GOT3 (cell line): ENCODE measurements at places on chromosomes 1 and 21.

GRCh38 chr1:78007677-78008341, 3.1 kb downstream of the DNAJB4 start:
- DNase-seq = no peak

DNA sequence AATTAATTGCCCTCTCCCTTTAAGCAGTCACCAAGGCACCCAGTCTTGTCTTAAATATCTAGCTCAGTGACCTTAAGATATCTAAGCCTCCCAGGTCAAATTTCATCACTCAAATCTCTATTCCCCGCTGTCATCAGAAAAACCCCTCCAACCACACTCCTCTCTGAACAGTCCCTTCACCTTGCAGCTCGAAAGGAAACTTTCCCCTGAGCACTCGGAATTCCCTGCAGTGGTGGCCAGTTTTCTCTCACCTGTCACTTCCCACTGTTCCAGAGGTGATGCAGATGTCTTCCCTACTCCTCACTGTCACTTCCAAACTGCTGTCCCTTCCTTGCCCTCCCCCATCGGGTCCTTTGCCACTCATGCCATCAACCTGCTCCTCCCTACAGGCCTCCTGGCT, 15.3 kb upstream of the SSX2IP start:
- no peak for DNase-seq

- no peak for DNase-seq
Observed at GRCh38 chr1:68142461-68142860, 89.9 kb downstream of the WLS start.

GRCh38 chr21:35259457-35259856, 210.4 kb upstream of the RUNX1 start:
- no peak for DNase-seq

DNA sequence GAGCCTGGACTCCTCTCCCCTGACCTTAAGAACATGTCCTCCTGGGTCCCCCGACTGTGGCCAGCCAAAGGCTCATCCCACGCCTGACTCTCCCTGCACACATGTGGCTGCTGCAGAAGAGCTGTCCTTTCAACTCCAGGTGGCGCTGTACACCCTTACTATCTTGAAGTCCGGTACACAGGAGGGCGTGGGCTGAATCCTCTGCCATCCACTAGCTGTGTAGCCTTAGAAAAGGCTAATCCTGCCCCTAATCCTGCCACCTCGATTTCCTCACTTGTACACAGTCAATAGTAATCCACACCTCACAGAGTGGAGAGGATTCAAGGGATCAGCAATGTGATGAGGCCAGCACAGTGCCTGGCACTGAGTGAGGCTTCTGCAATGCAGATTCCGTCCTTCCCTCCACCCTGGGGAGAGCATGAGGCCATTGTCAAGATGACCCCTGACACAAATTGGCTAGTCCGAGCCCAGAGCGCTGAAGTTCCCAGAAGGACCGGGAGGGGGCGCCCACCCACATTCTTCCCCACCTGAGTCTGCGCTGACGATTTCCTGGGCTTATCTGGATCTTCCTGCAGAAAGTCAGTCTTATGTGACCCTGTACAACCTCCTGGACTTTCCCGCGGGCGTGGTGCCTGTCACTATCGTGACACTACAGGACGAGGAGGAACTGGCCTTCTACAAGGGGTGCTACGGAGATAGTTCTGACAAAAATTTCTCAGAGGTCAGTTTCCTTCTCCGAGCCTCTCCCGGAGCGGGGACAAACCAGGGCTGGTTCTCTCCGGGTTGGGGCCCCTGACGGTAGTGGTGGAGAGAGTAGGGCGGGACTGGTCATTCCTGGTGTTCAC, 47.1 kb upstream of the DMBX1 start:
- DNase-seq = peak; percentile 60

- no peak for DNase-seq
Observed at GRCh38 chr1:26181586-26182382, 4.5 kb downstream of the CNKSR1 start.

DNA sequence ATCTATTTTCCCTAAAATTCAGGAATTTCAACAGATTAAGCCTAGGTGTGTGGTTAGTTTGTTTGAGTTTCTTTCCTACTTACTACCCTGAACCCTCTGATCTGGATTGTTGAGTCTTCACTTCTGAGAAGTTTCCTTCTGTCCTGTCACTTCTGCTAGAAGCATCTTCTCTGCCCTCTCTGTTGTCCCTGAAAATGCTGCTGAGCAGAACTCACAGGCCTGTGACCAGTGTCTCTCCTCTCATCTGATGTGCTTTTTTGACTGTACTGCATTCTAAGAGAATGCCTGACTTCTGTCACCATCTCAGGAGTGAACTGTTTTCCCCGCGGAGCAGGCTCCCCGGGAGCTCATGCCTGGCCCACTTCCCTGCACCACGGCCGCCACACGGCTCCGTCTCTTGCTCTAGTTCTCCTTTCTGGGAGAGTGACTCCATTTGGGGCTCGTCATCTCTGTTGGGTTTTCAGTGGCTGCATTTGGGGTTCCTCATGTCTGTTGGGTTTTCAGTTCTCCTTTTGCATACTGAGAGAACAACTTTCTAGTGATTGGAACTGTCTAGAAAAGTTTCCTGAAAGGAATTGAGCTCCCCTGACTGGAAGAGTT, 77.9 kb downstream of the POFUT2 start:
- DNase-seq = no peak

GRCh38 chr1:49435291-49435690, 588.5 kb downstream of the AGBL4 start:
- DNase-seq = no peak

- no peak for DNase-seq
Observed at GRCh38 chr1:60813071-60813470, 269.3 kb upstream of the NFIA start.

DNA sequence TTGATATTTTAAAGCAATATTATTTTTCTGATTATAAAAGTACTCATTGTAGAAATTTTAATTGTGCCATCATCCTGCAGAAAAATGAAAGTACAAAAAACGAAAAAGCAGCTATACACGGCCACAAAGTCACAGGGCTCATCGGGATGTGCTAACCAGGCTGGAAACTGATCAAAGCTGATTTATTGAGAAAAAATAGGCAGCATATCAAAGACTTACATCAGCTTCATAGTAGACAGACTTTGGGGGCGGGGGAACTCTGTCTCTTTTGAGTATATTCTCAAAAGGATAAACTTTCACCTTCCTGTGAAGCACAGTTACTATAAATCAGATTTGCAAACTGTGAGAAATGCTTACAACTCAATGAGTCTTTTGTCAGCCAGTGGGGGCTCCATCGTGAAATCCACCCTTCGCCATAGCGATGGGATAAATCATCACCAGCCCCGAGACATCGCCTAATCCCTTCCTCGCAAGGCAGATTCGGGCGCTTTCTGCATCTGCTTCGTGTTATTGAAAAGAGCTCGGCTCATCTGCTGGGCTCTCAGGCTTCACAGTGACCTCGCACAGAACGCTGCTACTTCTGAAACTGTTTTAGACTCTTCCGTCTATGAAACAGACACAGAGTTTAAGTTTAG, 69.2 kb upstream of the ERG start:
- no peak for DNase-seq

DNA sequence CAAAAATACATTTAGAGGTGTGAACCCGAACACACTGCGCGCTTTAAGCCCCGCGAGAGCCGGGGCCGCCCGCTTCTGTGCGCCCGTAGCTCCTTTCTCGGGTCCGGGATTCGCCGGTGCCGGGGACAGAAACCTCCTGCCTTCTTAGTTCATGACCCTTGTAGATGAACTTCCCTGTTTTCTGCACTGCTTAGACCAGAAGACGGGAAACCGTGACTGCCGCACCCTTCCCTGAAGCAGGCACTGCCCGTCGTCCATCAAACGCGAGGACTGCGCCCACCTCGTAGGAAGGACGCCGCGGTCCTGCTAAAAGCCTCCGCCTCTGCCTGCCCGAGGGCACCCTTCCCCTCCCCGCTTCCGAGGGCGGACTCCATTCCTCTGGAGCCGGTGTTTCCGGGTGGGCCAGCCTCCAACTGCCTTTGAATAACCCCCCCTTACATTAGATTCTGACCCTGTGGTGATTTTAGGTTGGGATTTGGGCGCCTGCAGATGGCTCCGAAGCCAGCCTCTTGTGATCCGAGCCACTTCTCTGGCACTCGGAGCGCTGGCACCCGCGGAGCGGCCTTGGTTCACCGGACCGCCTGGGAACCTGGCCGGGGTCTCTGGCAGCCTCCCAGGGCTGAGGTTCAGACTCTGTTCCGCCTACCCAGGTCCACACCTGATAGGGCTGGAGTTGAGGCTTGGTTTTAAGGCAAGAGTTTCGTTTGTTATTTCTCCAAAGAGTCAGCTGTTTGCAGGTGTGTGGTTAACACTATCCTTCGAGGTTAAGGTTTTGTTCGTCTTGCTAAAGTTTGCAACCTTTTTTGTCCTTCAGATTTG, 1.2 kb upstream of the PTTG1IP start:
- DNase-seq = no peak

DNA sequence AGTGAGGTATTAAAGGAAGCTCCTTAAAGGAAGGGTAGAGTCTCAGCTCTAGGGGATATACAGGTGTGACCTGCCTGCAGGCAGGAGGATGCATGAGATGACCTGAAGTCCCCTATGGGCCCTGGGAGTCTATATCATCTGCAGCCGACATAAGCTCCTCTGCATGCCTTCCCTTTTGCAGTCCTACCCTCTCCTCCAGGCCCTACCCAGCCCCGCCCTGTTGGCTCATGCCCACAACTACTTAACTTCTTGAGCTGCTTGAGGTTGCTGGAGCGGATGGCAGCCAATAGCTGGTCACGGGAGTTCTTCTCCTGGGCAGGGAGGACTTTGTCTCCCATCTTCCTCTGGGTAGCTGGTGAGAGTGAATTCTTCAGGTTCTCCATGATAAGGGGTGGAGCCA, 10.3 kb downstream of the SHISA4 start:
- DNase-seq = no peak

DNA sequence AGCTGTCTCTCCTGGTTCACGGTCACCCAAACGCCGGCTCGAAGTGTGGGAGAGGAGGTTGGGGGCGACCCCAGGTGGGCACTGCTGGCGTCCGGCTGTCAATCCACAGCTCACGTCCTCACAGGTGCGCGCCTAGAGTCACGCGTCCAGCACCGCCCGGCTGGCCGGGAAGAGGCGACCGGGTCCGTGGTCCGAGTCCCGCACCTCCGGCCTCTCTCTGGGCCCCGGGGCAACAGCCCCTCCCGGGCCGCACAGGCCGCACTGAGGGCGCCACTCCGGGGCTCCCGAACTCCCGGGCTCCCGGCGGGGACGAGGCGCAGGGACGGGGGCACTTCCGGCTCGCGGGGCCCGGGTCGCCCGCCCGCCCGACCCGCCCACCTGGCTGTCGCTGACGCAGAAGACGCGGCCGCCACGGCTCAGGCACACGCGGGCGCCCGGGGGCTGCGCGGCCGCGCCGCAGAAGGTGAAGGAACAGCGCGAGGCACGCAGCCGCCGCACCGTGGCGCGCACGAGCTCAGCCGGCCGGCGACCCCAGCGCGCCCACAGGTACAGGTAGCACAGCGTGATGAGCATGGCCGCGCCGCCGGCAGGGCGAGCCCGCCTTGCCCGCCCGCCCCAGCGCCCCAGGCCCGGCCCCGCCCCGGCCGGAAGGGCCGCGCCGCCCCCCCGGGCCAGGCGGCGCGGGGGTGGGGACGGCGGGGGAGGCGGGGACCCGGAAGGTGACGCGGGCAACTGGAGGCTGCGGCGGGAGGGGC, at the start of gene HLCS:
TSS of gene HLCS (minus strand) at position 604 of the 755 bp plus-strand sequence. CDS start at position 573, 31 bp downstream.
- no peak for DNase-seq

- no peak for DNase-seq
Observed at GRCh38 chr1:153539395-153540093, 1.2 kb downstream of the S100A5 start.

DNA sequence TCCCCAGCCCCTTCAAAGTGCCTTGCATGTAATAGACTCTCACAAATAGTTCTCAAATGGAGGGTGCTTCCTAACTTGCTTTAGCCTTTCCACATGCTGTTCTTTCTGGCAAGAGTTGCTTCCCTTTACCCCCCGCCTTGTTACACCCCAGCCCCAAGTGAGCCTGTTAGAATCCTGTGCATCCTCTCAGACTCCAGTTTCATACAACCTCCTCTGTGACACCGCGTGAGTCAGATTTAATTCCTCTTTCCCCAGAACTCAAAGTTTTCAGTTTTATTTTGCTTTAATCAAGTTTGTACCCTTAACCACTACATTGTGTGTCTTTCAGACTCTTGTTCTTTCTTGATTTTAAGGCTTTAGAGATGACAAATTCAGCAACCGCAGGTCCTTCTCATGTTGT, 234.5 kb upstream of the HOOK1 start:
- no peak for DNase-seq

DNA sequence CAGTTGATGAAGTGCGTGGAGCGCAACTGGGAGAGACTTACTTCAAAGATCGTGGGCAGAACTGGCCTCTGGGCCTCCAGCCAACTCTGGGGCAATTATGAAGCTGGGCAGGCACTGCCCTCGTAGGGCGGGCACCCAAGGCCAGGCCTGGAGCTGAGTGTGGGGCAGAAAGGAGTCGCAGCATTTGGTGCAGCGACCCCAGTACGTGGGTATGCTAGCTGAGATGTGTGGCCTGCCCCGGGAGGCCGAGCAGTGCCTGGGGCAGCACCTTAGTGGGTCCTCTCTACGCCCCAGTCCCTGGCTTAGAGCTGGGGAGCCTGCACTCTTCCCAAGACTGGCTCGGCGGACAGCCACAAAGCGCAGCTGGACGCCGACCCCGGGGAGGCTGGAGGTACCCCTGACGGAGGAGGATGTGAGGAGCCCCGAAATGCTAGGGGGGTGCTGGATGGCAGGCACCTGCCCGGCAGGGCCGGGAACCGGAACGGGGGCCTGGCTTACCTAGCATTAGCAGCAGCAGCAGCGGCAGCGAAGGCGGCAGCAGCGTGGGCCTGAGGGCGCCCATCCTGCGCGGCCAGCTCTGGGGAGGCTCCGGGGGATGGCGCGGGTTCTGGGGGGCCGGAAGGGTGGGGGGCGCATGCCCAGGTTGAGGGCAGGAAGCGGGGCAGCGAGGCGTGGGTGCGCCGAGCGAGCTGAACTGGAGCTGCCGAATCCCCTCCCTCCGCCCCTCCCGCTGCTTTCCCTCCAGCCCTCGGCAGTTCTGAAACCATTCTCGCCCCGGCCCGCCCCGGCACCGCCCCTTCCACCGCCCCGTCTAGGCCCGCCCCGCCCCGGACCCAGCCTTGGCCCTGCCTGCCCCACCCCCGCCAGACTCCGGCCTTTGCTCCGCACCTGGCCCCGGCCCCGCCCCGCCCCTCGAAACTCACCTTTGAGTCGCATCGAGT, at the start of gene IGSF8:
TSS of gene IGSF8 (minus strand) at position 709 of the 941 bp plus-strand sequence. CDS start at position 562, 147 bp downstream.
- DNase-seq = peak; percentile 68

GRCh38 chr1:247357781-247358211, 26.1 kb upstream of the ZNF496 start:
- peak; percentile 42 for DNase-seq

DNA sequence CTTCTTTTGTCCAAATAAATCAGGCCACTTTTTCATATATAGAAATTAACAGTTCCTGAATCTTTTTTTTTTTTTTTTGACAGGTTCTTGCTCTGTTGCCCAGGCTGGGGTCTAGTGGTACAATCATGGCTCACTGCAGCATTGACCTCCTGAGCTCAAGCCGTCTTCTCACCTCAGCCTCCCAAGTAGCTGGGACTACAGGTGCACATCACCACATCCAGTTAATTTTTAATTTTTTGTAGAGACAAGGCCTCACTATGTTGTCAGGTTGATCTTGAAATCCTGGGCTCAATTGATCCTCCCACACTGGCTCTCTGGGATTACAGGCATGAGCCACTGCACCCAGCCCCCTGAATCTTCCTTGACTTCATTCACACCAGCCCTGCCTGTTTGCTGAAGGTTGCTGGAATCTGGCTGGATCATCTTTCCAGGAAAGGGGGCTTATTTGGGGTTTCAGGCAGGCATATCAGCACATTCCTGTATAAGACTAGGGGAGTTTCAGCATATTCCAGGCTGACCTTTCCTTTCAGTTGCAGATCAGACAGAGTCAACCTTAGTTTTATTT, 78.2 kb upstream of the ARHGAP29 start:
- no peak for DNase-seq
